ENCODE measurements at places on chromosomes 4 and X.

DNA sequence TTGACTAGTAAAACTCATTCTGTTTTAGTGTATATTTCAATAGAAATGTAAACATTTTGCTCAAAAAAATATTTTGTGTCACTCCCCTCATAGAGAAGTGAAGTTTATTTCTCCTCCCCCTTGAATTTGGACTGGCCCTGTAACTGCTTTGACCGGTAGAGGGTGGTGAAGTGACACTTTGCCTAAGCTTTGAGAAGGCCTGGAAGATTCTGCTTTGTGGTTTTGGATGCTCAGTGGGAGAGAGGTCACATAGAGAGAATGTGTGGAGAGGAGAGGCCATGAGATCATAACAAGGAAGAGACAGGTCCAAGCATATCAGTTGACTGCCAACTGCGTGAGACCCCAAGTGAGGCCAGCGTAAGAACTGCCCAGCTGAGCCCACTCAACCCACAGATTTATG is 19.1 kb upstream of the ARX start:
- no peak for DNase-seq

DNA sequence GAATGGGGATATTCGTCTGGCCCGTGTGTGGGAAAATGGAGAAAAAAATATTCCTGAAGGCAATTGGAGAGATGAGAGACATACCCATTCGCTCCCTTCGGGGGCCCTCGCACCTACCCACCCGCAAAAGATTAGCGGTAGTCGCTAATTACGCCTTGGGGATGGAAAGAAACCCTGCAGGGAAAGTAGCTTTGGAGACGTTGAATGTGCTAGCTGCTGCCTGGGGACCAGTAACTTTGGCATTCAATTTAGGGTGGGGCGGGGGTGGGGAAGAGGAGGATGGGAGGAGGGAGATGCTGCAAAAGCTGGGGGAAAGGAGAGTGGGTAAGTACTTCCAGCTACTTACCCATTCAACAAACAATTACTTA is 407 bp upstream of the ZC4H2 start:
- DNase-seq, result peak; percentile 7

- no peak for DNase-seq
Measured at GRCh38 chr4:1572010-1572385, 112.1 kb downstream of the FAM53A start.

GRCh38 chr4:1211891-1212545 is 36.9 kb downstream of the CTBP1 start:
- DNase-seq, result no peak

GRCh38 chrX:39966176-39966575 is 131.6 kb downstream of the BCOR start:
- DNase-seq, result no peak

DNA sequence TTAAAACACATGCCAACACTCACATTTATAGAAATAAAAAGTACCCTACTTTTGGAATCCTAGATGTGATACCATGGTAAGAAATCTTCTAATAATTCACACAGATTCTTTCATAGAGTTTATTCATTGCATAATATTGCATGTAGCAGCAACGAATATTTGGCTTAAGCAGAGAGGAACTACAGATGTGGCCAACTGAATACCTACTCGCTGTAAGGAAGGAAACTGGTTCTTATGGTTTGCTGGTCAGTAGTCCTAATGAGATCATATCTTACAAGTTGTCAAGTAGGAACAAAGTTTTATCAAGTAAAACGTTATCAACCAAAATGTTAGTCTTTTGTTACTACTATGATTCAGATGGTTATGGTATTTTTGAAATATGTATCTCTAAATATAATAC is 996.1 kb downstream of the PDHA2 start:
- DNase-seq, result no peak

- DNase-seq, result no peak
Measured at GRCh38 chr4:96543346-96543745, 703.5 kb downstream of the PDHA2 start.

GRCh38 chr4:142274137-142274536 is 572.0 kb downstream of the INPP4B start:
- no peak for DNase-seq

DNA sequence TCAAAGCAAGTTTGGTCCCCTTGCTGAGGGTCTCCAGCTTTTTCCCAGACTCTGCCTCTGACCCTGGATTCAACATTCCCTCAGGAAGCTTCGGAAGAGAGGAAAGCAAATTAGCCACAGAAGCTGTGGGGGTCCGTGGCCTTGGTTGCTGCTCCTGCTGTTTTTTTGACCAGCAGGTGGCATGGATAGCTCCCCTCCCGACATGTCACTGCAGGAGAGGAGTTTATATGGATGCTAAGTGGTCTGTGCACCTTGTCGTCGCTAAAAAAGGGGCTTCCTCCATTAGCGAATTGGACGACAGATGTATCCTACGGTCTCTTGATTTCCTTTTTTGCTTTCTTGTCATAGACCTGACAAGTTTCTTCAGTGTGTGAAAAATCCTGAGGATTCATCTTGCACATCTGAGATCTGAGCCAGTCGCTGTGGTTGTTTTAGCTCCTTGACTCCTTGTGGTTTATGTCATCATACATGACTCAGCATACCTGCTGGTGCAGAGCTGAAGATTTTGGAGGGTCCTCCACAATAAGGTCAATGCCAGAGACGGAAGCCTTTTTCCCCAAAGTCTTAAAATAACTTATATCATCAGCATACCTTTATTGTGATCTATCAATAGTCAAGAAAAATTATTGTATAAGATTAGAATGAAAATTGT is 70.2 kb downstream of the CD38 start:
- no peak for DNase-seq

DNA sequence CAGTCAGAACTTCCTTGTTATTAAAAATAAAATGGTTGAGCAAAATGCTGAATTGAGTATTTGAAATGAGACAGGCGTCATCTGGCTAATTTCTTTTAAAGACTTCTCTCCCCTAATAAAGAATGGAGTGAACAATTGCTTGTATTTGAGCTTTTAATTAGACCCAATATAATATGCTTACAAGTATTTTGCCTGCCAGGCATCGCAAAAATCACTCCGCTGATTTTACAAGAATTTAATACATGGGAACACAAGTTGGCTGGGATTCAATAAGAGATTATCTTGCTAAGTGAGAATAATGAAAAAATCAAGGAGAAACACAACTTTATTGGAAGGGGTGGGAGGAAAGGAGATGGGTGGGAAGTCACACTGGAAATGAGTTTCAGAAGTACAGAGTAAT is 52.3 kb downstream of the KLF3 start:
- DNase-seq, result no peak

GRCh38 chrX:8914681-8915080 is 113.5 kb upstream of the FAM9A start:
- DNase-seq, result no peak

DNA sequence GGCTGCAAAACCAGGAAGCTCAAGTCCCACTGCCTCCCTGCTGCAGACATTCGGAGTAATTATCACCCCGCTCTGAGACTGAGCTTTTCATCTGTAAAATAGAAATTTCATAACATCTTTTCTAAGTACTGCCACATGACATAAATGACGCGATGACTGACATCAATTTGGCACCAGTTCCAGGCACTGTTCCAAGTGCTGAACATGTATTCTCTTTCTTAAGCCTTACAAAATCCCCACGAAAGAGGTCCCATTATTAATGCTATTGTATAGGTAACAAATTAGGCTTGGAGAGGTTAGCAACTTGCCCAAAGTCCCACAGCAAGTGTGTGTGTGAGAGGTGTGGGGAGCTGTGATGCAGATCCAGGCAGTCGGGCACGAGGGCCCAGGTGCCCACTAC is 56.4 kb downstream of the SLC2A9 start:
- DNase-seq, result no peak

- DNase-seq, result no peak
Measured at GRCh38 chr4:94767446-94767845, 9.7 kb downstream of the BMPR1B start.

DNA sequence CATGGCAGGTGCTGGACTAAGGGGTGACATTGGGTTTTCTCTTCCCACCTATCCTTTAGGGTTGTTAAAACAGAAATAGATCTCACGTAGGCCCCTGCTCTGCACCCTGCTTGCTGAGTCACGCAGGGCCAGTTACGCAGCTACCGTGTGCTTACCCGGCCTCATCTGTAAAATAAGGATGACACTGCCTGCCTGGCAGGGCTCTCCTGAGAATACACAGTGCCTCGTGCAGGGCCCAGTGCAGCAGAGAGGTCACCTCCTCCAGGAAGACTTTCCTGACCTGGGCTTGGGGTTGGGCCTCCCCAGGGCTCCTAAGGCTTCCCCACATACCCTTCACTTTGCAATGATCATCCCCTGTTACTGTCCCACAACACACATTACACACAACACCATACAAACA is 33.6 kb upstream of the JAKMIP1 start:
- DNase-seq, result no peak

- no peak for DNase-seq
Measured at GRCh38 chr4:123750044-123750443, 353.4 kb downstream of the SPRY1 start.

DNA sequence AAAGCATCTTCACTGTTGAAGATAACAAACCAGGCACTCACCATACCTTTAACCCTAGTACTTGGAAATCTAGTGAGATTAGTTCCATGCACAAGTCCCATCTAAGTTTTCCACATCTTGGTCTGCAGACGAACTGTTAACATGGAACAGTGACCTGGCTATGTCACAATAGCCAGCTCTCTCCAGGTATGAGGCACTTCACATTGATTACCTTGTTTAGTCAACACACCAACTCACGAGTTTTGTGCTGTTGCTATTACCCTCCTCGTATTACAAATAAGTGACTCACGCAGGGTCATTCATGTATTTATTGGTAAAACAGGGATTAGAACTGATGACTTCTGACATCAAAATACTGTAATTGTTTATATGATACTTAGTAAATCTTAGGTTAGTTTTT is 36.4 kb upstream of the FRAS1 start:
- DNase-seq, result no peak

DNA sequence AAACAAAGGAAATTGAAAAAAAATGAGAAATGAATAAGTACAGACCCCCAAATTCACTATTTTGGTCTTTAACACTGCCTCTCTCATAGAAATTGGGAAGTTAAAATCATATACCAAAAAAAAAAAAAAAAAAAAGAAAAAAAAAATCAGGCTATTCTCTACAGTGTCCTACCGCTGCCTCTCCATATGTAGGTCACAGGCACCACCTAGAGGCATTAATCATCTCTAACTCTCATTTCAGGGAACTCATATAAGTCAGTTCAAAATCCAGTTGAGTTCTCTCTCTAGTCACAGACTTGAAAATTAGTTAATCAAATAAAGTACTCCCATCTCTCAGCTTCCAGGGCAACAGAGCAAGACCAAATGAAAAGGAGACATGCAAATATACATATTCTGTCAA is 47.9 kb downstream of the COX18 start:
- no peak for DNase-seq

- DNase-seq, result no peak
Measured at GRCh38 chr4:124432500-124432899, 280.0 kb downstream of the ANKRD50 start.

DNA sequence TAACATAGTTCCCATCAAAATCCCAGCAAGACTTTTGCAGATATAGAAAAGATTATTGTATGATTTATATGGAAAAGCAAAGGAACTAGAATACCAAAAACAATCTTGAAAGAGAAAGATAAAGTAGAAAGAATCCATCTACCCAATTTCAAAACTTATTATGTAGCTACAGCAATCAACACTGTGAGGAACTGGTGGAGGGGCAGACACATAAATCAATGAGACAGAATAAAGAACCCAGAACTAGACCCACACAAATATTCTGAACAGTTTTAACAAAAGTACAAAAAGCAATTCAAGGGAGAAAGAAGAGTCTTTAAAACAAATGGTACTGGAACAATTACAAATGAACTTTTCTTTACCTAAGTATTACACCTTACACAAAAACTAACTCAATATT is 67.0 kb downstream of the LRBA start:
- DNase-seq, result no peak

DNA sequence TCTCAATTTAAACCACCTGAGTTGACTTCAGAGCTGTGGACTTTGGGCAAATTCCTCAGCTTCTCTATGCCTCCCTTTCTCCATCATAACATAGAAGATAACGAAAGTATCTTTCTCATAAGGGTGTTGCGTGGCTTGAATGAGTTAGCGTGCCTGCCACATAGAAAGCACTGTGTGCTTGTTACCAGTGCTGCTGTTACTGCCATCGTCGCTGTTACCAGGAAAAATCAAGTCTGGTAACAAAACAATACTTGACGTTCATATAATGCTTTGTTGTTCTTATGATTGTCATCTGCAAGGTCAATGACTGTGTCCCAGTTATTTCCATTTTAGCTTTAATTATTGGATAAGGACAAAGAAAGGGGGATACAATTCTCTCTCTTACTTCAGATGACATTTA is 64.4 kb downstream of the DDX60L start:
- no peak for DNase-seq

GRCh38 chr4:183180096-183180495 is 81.0 kb downstream of the WWC2 start:
- DNase-seq, result no peak

DNA sequence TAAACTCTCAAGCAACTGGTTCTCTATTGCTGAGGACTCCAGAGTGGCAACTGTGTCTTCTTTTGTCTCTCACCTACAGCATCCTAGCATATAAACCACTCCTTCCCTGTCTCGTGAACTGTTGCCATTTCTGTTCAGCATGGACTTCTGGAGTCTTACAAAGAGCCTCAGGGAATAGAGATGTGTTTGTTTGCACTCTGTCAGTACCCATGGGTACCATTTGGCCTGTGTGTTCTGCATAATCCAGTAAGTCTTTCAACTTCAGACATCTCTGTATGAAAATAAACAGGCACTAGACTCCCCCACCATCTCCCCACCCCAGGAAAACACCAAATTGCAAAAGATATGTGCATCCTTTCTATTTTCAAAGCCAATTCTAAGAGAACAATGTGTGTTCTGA is 1351.6 kb upstream of the PABPC4L start:
- no peak for DNase-seq

Data from activated naive CD4-positive, alpha-beta T cell treated with anti-CD3 and anti-CD28 coated beads, Interleukin-2, amount 50 U/mL, for 16 hours (primary cell).